ENCODE measurements at places on chromosomes 1 and 21.

DNA sequence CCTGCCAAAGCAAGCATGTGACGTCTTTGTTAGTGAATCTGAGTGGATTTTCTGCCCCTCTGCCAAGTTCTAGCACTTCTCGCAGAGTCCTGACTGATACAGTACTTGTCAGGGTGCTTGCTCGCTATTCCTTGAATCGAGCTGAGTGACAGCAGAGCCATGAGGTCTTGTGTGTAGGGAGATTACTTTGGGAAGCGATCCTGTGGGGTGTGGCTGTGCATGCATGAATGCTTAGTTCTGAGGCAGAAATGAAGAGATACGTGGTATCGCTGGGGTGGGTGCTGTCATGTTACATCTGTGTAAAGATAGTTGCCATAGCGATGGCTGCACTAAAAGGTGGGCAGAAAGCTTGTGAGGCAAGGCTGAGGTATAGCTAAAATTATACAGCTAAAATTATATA lies 19.3 kb upstream of the DNAJC28 start:
- no peak for DNase-seq

DNA sequence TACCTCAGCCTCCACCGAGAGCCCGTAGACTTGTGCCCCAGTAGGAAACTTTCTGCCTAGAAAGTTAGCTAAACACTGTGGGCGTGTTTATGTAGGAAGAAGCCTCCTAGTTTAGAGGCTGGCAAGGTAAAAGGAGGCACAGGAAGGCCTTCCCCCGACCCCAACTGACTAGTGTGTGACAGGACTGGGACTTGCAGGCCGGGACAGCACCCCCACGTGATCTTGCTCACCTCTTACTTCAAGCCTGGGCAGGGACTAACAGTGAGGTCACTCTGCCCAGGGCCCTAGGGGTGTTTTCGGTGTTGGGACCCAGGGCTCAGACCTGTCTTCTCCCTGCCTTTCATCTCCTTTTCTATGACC lies 392 bp upstream of the TAGLN2 start:
- no peak for DNase-seq

DNA sequence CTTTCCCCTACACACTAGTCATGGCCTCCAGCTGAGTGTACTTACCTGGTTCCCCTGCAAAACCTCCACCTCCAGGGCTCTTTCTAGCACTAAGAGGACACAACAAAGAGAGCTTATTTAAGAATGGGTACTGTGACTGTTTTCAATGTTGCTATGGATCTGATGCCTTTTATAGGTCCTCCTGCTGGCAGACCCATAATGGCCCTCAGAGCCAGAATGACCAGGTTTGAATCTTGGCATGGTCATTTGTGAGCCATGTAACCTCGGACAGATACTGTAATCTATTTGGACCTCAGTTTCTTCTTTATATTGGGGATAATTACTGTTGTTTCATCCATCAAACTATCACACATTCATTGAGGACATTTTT lies 137.6 kb upstream of the USP24 start:
- DNase-seq, result no peak

GRCh38 chr1:6386371-6386949 lies 7.1 kb downstream of the ACOT7 start:
- DNase-seq, result no peak

DNA sequence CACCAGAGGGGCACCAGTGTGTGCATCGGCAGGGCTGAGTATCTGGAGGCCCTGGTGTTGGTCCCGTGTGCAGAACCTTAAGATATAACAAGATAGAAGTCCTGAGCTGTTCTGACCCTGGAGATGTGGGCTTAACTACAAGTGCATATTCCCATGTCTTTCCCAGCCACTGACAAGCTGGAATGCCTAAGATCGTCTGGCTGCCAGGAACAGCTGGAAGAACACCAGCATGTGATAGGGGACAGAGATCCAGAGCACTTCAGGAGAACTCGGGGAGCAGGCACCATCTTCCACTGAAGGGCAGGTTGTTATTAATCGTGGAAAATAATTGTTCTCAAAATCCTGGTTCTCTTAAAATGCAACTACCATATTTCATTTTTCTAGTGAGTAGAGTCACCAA lies 419.9 kb upstream of the RUNX1 start:
- DNase-seq, result no peak

DNA sequence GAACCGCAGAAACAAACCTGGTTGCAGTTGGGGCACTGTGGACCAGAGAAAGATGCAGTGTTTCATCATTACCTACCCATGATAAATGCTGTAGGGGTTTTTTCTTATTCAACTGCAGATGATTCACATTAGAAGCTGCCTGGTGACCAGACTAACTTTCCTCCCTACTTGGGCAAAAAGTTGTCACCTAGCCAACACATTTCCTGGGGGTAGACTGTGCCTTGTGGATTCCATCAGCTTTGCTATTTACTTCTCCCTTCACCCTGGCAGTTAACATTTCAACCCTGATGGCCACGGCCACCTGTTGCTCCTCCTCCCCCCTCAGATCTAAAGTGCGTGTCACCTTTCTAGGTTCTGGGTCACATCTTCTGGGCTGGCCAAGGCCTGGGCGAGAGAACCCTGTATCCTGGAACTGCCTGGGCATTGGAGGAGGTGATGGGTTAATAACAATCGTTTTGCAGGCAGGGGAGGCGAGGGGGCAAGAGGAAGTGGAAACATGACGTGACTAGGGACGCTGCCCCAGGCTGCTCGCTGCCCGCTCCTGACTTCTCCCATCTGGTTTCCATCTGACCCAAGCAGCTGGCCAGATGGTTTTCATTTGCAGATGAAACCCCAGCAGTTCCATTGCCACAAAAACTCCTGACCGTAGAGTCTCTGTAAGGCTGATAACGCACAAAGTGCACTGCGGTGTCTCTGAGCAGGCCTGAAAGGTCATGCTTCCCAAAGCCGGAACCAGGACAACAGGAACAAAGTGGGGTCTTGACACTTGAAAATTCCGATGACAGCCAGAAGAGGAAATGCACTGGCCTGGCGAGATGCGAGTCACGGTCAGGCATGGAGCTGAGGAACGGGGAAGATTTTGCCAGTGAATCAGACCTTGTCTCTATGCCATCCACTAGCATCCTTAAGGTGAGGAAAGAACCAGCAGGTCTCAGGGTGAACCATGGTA lies 36.6 kb downstream of the CAPZB start:
- no peak for DNase-seq

GRCh38 chr1:998745-998994 lies 1.2 kb downstream of the HES4 start:
- DNase-seq, result no peak

DNA sequence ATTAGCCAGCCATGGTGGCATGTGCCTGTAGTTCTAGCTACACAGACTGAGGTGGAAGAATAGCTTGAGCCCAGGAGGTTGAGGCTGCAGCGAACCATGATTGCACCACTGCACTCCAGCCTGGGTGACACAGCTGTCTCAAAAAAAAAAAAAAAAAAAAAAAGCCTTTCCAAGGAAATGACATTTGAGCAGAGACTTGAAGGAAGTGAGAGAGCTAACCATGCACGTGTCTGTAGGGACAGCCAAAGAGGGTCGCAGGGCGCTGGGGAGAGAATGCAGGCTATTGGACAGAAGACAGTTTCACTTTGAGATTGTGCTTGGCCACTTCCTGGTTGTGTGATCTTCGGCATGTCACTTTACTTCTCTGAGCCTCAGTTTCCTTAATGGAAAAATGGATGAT lies 6.8 kb downstream of the HCRTR1 start:
- no peak for DNase-seq

DNA sequence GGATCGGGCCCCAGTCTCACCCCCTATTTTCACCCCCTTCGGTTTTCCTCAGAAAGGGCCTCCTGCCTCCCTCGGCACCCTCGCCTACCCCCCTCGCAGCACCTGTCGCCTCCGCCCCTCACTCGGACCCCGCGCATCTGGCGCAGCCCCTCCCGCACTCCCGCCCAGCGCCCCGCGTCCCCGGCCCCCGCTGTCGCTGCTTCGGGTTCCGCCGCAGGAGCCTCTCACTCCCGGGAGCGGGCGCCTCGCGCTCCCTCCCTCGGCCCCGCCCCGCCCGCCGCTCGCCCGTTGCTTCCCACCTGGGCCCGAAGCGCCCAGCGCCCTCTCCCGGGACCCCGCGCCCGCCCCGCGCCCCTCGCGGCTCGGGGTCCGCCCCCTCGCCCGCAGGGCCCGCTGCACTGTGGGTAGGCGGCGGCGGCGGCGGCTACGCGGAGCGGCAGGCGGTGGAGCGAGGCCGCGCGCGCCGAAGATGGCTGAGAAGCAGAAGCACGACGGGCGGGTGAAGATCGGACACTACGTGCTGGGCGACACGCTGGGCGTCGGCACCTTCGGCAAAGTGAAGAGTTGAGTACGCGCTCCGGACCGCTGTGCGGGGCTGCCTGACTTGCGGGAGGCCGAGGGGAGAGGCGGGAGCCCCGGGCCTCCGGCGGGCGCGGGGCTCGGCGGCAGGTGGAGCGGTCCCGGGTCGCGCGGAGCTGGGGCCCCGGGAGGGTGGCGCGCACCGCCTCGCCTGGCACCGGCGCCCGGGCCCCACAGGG lies at the start of gene PRKAA2:
Gene PRKAA2, plus strand, starts transcription at position 396 of the 758 bp plus-strand sequence. Its CDS starts 74 bp downstream, at position 470.
- DNase-seq, result no peak

- DNase-seq, result no peak
These were observed 15.8 kb downstream of the RNF223 start for GRCh38 chr1:1058088-1058905.

DNA sequence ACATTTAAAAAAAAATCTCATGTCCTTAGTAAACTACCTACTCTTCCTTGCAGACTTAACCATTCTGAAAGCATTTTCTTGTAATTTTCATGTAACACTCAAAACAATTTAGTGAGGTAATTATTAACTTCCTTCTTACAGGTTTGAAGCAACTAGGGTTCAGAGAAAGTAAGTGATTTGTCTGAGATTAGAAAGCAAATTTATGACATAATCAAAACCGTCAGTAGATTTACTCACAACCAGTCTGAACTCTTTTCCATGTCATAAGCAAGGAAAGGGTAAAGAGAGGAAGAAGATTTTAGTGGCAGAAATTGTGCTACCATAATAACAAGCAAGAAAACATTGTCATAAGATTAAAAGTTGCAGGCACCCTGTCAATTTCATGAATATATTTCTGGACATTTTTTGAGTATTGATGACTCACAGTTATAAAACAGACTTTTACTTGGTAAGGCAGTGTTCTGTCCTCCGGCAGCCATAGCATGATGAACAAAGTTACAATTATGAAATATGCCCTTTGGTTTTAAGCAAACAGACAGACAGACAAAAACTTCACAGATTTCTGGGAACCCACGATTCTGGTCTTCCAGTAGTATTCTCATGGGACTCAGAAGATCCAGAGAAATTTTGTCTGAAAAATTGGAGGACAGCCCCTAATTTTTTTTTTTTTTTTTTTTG lies 707.2 kb downstream of the RWDD3 start:
- DNase-seq, result no peak

DNA sequence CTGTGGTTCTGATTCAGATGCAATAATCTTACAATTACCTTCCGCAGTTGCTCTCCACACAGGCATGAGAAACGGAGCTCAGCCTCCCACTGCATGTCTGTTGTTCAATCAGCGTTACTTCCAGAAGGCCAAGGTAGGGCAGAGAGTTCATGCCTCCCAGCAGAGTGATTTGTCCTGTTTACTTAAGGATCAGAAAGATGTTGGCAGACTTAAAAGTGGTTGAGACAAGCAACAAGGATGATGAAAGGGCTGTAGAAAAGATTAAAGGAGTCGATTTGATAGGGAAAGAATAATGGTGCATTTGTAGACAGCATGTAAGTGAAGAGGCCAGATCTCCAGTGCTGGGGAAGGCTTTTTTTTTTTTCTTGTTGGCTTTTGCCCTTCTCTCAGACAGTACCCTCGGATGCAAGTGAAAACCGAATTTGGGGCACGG lies 26.6 kb downstream of the ARMH1 start:
- DNase-seq, result no peak

- no peak for DNase-seq
These were observed 321.0 kb downstream of the RPS6KC1 start for GRCh38 chr1:213371847-213372619.

- DNase-seq, result no peak
These were observed 250.0 kb upstream of the ADGRL2 start for GRCh38 chr1:81550753-81551152.

DNA sequence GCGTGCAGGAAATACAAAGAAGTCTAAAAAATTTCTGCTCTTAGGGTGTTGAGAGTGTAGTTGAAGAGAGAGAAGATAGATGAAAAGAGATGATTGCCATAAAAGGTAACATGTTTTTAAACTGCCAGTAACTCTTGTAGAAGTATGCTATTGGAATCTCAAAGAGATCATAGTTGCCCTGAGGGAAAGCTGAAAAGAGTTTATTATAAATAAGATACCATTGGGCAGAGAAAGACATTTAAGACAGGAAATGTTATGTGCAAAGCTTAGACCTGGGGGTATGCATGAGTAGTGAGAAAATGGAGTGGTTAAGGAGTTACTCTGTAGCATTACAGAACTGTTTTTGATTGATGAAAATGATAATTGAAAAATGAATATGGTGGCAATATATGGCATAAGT lies 17.6 kb downstream of the GABPA start:
- no peak for DNase-seq

DNA sequence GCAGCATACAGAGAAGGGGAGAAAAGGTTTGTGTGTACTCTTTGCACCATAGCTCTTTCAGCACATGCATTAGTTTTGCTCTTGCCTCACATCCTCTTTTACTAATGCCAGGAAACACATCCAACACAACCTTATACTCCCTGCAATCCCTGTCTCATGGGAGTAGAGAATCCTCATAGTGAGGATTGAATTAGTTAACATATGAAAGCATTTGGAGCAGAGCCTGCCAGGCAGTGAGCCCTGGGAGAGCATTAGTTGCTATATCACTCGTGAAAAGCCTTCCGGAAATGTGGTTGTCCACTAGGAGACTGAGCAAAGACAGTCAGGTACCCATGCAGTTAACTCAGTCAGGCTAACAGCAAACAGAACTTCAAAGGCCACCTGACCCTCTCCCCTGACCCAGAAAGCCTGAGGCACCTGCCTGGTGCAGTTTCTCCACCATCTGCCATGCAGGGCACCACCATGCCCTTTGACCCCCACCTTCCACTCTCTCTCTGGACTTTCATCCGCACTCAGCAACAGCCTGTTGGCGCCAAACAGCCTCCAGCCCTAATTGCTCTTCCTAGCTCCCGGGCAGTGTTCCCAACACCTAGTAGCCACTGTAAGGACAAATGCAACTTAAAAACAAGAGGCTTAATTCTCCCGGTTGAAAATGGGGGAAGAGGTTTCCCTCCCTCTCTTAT lies 14.9 kb upstream of the AGT start:
- DNase-seq, result no peak

- DNase-seq, result no peak
These were observed 701 bp downstream of the CEP170 start for GRCh38 chr1:243254233-243254926.

- DNase-seq, result no peak
These were observed 32.3 kb upstream of the ETS2 start for GRCh38 chr21:38773099-38774061.

- no peak for DNase-seq
These were observed 4.4 kb downstream of the POU3F1 start for GRCh38 chr1:38041936-38042834.

- no peak for DNase-seq
These were observed 27.2 kb downstream of the CNN3 start for GRCh38 chr1:94899756-94900155.

DNA sequence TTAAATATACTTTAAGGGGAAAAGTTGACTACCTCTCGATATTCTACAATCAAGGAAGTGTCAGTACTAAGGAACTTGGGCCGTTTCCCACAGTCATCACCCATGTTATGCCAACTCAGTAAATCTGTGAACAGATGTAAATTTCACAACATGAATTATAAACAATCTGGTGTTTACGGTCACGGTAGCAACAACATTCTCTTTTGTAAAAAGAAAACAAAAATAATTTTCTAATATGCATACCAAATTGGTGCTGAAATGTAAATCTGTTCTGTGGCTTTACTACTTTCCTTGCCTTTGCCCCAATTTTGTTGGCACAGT lies 1.2 kb downstream of the SH3GLB1 start:
- DNase-seq, result no peak

All from esophagus squamous epithelium (tissue), 5 donors.